ENCODE measurements at places on chromosomes 4 and X.

GRCh38 chr4:142036795-142037583 lies 400.6 kb downstream of the IL15 start:
- no peak for DNase-seq

GRCh38 chr4:141210168-141210567 lies 10.5 kb upstream of the ZNF330 start:
- no peak for DNase-seq

DNA sequence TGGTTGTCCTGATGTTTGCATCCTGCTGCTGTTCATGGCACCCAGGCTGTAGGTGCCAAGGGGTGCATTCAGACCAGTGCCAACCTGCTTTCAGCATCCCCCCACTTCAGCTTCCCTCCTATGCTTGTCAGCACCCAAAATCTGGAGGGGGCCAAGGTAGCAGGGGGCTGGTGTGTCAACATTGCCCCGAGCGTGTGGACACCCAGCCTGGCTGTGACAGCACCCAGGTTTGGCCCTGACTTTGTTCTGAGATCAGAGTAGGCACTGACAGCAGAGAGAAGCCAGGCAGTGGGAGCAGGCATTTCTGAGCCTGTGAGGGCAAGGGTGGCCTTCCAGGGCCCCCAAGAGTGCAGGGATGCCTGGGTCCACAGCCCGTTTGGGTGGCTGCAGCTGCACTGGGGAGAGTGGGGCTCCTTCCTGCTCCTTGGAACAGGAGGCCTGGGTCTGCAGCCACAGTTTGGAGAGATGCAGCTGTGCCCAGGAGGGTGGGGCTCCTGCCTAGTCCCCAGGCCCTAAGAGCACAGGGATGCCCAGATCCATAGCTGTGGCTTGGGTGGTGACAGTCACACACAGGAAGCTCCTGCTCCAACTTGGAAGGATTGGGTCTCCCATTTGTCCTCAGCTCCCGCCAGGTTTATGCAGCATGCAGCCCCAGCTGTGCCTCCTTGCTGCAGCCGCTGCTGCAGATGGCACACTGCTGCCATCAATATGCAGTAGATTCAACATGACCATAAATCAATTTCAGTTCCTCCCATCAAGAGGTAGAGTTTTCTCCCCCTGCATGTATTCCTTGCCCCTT lies 12.3 kb upstream of the PPM1K start:
- DNase-seq: no peak

- no peak for DNase-seq
Observed at GRCh38 chr4:41202820-41203568, 11.3 kb downstream of the APBB2 start.

DNA sequence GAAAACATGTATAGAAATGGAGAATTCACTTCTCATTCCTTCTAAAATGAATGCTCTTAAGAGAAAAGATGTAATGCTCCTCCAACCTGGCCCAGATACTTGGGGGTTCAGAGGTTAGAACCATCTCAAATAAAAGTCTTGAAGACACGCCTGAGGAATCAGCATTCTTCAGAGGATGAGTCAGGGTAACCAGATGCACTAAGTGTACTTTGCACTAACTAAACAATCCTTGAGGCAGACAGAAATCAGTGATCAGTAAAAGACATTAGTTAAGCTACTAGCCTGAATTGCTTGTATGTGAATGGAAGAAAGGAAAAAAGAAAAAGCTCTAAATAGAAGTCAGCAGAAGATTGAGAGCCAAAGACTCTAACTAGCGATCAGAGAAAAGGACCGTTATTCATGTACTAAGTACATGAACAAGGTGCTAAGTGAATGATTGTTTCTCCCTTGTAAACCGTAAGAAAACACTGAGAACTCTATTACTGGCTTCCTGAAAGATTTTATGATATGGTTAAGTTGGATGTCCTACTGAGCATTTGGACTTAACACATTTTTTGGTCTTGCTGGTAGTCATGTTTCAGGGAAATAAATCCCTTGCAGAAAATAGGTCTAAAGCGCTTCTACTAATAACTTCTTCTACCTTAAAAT lies 738.3 kb downstream of the STPG2 start:
- no peak for DNase-seq

- no peak for DNase-seq
Observed at GRCh38 chr4:114383721-114384120, 214.9 kb upstream of the UGT8 start.

GRCh38 chr4:153934688-153935017 lies 145.8 kb upstream of the SFRP2 start:
- DNase-seq: no peak

DNA sequence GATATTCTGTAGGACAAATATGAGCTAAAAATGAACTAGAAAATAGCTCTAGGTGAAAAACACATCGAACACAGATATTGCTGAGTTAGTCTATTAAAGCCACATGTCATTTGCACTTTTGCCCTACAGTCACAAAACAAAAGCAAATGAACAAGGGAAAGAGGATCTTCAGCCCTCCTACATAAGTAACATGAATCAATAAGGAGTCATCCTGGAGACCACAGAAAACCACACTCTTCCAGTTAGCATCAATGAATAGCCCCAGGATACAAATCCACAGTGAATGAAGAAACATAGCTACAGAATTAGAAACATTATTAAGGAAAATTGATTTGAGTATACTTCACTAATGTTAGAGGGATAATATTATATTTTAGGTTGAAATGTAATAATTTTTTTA lies 311.4 kb downstream of the MAPK10 start:
- no peak for DNase-seq

- peak; percentile 9 for DNase-seq
Observed at GRCh38 chr4:123444290-123444731, 47.7 kb downstream of the SPRY1 start.

DNA sequence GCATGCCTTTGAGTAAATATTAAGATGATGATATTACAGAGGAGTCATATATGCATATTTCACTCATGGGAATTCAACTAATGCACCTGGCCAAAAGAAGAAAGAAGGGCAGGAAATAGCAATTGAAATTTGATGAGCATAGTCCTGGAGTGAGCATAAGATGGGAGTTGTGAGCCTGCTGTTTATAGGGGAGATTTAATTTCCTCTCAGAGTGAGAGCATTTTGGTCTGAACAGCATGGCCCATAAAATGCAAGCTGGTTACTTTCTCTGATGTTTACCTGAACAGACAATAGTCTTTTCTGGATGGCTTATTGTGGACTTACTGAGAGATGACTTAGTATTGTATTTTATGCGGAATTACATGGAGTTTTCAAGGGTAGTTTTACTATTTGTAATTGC lies 53.6 kb downstream of the FHIP1A start:
- DNase-seq: no peak

DNA sequence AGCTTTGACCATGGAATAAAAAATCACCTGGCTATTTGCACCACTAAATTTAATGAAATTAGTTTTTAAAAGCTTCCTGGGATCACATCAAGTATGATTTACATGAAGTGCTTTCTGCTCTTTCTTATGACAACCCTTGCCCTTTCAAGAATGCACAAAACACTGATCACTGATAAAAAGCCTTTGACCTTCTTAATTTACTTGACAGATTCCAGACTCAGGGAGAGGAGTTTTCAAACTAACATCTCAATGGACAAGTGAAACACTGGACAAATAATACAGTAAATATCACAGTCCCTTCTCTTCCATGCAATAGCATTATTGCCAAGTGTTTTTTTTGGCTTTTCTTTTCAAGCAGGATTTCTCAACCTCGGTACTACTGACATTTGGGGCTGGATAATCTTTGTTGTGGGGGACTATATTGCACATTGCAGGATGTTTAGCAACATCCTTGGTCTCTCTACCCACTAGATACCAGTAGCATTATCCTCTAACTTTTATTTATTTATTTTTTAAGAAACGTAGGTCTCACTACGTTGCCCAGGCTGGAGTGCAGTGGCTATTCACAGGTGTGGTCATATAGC lies 86.3 kb downstream of the ZNF827 start:
- no peak for DNase-seq

DNA sequence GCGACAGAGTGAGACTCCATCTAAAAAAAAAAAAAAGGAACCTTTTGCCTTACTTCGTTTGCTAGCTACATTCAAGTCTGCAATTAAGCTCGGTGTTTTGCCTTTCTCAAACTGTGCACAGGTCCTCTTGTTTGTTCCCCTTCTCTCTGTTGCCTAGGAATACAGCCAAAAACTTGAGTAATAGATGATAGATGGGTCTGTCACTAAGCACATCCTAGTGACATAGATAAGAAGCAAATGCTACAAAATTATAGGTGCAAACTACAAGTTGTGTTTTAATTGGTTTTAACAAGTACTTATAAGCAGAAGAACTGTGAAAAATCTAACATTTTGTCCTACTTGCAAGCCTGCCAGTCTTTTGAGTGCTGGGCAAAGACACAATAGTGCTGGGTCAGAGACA lies 95.2 kb downstream of the SNCA start:
- DNase-seq: no peak

- DNase-seq: no peak
Observed at GRCh38 chrX:136272325-136272724, 21.1 kb upstream of the MAP7D3 start.

- no peak for DNase-seq
Observed at GRCh38 chrX:136250191-136251040, 784 bp downstream of the MAP7D3 start.

DNA sequence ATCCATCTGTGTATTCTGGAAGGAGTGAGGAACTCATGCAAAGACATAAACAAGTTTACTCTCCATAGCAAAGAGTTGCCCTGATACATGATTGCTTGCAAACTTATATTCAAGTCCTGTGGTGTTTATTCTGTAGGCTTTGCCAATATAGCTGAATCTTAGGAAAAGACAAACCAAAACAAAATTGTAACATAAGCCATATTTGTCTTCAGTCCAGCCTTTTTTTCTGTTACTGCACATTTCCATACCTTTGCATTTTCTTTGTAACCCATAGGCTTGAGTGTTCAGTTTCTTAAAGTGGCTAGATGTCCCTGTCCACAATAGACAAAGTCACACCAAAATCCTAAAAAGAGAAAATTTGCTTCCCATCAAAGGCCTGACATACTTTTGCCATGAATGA lies 120.4 kb downstream of the PPARGC1A start:
- no peak for DNase-seq

GRCh38 chrX:112874614-112875013 lies 34.0 kb upstream of the AMOT start:
- DNase-seq: no peak

GRCh38 chr4:169791527-169792156 lies 33.9 kb upstream of the HPF1 start:
- DNase-seq: peak; percentile 61

GRCh38 chrX:150362599-150363481 lies at the start of gene MAMLD1:
MAMLD1 (plus strand) TSS chrX:150363317; CDS start chrX:150445517, 82,200 bp downstream.
- no peak for DNase-seq

- no peak for DNase-seq
Observed at GRCh38 chrX:54819201-54819600, 11.7 kb downstream of the MAGED2 start.
